Midbrain (tissue), 1 donor: ENCODE measurements at places on chromosomes 12 and 14.

GRCh38 chr12:67601126-67601525 is 47.4 kb upstream of the DYRK2 start:
- DNase-seq = no peak

DNA sequence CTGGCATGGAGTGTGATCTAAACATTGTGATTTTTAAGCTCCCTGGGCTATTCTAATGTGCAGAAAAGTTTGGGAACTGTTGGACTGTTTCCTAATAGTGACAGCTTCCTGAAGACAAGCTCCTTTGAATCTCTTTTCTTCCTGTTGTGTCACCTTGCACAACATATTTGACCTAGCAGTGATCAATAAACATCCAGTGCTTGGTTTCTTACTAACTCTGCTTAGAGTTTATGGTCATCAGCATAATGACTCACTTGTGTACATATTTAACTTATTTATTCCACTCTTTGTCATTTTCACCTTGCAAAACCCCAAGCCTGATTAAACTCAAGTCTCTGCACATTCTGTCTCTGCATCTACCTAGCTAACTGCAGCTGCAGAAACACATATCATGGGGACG is 27.3 kb upstream of the TBC1D30 start:
- DNase-seq = no peak

DNA sequence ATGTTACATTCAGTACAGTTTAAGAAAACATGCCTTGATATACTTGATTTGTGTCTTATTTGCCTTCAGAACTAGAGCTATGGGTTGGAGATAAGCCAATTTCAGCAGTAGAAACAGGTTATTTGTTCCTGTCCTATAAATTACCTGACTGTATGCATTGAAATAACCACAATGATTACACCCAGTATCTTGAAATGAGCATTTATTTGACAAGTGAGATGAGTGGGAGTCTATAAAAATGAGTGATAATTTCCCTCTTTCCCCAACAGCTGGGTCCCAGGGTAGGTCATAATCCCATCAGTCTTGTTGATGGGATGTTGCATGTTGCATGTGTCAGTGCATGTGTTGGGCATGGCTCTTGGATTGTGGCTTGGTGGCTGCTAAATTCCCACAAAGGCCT is 3.7 kb downstream of the TAS2R42 start:
- no peak for DNase-seq

- DNase-seq = no peak
These were observed 126.7 kb downstream of the TMEM132D start for GRCh38 chr12:129776977-129777667.

- no peak for DNase-seq
These were observed 17.8 kb upstream of the GAS2L3 start for GRCh38 chr12:100555722-100556121.

- no peak for DNase-seq
These were observed 10.1 kb downstream of the RNASE1 start for GRCh38 chr14:20792556-20792955.

GRCh38 chr14:23660290-23661226 is 24.4 kb downstream of the DHRS2 start:
- no peak for DNase-seq

DNA sequence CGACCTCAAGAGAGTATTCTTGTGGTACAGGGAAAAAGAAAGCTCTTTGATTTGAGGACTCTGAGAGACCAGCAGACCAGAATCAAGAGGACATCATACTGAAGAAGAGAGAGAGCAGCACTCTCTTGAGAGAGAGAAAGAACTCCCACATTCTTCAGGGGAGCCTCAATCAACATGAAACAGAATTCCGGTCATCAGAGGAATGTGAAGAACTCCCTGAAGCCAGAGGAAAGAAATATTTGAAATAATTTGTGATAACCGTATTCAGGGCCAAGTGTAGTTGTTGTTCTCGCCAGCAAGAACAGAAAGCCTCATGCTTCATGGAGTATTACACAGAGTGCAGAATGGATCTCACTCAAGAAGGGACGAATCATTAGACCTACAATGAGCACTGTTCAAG is 363.8 kb upstream of the TMEM132C start:
- no peak for DNase-seq

DNA sequence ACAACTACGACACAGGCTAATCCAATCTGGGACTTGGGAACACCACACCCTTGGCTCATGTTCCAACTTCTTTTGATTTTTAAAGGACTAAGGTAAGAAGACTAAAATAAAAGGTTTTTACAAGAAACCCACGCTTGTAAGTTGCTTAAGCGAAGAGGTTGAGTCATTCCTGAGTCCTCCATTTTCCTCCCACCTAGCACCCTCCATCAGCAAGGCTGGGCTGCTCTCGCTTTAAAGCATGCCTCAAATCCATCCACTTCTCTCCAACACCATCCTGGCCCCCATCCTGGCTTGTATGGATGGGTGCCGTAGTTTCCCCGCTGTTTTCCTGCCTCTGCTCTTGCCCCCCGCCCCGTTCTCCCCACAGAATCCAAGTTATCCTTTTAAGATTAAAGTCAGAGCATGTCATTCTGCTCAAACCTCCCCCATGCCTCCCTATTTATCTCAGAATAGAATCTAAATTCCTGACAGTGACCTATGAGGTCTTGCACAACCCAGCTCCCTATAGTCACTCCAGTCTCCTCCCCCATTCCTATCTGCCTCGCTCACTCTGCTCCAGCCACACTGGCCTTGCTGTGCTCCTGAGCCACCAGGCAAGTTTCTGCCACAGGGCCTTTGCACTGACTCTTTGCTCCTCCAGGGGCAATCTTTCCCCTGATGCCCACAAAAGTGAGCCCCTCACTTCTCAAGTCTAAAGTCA is 34.5 kb downstream of the SCARB1 start:
- no peak for DNase-seq

DNA sequence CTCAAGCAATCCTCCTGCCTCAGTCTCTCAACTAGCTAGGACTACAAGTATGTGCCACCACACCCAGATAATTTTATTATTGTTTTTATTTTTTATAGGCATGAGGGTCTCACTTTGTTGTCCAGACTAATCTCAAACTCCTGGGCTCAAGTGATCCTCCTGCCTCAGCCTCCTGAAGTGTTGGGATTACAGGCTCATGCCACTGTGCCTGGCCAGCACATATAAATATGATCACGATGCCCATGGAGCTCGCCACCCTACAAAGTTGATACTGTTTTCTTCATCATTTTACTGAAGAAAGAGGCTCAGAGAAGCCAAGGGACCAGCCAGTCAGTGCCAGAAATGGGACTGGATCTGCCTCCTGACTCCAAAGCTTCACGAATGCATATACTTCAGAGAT is 53.1 kb downstream of the NFKBIA start:
- DNase-seq = no peak

DNA sequence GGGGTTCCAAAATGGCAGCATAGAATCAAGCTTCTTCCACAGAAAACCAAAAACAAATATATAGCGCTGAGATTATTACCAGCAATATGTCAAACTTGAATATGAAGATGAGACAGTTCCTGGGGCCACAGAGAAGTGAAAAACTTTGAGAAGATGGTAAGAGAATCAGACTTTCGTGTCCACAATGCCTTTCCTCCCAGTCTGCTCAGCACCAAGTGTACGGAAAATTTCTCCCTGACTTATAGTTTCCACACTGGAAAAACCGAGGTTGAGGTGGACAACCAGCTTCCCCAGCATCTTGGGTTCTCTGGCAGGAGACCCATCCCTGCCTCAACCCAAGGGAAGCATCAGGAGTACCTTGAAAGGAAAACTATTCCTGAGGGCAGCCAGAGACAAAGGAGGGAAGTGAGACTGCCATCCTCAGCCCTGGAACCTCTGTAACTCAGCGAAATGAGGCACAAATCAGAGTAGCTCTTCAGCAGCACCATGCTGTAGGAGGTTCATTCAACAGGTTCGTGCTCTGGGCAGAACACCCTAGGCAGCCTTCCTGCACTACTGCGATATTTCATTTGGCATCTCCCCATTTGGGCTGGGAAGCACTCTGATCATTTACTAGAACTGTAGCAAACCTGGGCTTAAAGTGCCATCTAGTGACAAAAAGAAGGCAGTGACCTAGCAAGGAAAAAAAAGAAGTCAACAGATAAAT is 52.4 kb upstream of the CAPRIN2 start:
- DNase-seq = peak; percentile 51

- peak; percentile 60 for DNase-seq
These were observed 15.1 kb downstream of the CCDC177 start for GRCh38 chr14:69559581-69560011.

DNA sequence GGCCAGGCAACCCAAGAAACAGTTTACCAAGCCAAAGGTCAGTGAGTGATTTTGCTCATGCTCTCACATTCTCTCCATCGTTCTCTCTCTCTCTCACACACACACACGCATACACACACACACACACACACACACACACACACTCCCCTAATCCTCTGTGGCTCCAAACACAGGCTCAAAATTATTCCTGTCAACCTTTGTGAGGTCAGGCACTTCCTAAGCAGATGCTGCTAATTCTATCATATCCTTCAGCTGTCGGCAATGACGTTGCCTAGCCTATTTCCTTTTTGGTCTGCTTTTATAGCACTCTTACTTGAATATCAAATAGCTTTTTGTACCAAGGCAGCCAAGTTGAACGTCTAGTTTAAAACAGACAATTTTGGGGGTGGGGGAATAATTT is 98.9 kb upstream of the EGLN3 start:
- no peak for DNase-seq

GRCh38 chr14:55899531-55899930 is 218.7 kb upstream of the PELI2 start:
- no peak for DNase-seq

- no peak for DNase-seq
These were observed 72.3 kb downstream of the LRIG3 start for GRCh38 chr12:58847901-58848600.

DNA sequence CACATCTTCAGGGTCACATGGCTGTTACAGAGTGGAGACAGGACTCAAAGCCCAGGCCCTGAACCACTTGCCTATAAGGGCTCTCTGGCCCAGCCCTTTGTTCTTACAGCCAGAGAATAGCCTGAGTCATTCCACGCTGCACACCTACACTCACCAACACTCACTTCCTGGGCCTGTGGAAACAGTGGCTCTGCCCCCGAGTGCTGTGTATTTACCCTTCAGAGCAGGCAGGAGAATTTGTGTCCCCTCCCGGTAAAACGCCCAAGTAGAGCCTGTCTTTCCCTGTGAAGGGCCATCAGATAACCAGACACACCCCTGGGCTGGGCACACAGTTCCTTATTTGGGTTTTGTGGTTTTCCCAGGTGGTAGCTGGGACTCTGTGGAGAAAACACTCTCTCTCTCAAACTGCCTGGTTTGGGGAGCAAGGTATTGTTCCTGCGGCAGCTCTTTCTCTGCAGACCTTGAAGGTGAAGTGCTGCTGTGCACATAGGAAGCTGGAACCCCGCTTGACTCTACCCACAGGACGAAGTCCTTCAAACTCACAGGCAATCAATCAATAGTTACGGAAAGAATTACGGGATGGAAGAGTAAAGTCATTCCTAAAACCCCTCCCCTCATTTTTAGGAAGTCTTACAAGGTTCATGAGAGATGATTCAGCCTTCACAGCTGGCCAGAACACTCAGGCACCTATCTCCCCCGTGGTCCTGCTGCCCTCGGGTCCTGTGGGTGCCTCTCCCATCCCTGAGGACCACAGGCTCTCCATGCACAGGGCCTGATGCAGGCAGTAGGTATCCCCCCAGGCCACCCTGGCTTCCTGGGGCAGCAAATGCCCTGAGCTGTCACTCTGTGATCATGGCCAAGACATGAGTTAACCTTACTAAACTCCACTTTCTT is 20.3 kb downstream of the FIGNL2 start:
- no peak for DNase-seq

DNA sequence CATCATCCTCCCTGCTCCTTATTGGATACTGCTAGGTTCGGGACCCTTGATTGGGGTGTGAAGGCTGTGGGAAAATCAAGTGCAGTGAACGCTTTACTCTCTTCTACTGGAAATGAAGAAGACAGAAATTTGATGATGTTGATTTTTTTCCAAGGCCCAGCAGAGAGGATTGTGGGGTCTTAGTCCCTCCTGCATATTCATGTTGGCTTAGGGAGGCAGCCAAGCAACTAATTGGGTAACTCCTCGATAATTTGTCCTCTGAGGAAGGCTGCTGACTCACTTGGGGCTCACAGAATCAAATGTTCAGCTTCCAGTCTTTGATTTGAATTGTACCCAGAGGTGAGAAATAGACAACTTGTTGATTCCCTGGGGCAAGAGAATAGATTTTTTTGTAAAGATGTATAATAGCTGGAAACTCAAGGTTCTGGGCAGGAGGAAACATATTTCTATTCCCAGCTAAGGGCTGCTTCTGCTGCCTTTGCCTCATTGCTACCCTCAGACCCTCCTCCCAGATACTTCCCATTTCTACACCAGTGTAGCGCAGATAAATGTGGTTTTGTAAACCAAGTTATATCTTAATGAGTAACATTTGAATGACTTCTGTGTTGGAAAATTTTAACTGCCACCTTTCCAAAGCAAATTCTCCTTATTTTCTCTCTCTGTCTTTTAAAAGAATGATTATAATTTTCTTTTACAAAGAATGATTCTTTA is 21.7 kb downstream of the NEUROD4 start:
- no peak for DNase-seq

DNA sequence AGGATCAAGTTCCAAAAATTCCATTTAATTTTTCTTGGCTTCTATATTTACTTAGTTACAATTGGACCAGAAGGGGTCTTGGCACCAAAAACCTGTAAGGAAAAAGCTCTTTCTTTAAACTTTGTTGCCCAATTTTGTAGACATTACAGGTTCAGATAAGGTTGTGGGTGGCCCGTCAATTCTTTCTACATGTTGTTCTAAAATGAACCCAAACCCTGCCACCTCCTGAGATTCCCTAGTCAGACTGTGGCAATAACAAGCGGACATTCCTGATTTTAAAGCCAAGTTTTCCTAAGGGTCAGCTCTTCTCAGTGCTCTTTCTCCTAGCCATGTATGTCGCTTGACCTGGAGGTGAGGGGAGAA is 45.0 kb upstream of the GSG1 start:
- no peak for DNase-seq

DNA sequence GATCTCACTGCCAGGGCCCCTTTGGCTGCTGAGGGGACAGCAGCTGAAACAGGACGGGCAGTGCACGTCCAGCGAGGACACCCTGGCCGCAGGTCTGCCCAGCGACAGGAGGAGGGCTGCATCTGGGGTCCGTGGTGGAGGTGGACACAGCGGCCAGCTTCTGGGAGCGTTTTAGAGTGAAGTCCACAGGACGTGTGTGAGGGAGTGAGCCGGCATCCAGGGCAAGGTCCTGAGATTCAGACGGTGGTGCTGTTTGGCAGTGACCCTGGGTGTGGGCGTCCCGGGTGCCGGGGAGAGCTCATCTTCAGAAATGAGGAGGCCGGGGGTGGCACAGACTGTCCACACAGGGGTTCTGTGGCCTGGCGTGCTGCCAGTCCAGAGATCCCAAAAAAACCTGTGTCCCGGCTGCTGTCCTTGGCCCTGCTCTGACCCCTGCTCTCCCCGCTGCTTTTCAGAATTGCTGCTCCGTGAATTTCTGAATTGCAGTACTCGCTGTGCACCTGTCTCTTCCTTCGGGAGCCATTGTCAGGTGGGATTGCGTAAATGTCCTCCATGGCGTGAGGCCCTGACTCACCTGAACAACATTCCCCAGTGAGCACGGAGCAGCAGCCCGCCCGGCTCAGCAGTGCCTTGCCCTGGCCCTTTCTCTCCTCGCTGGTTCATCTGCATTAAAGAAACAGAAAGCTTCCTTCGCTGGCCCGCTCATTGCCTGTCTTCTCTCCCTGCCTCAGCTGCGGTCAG is 183.5 kb upstream of the C14orf180 start:
- DNase-seq = no peak

- no peak for DNase-seq
These were observed 81.5 kb upstream of the KCNA1 start for GRCh38 chr12:4828176-4828575.

GRCh38 chr12:25972783-25973182 is 14.3 kb downstream of the RASSF8 start:
- DNase-seq = no peak
